Activated T-helper 9 cell treated with anti-CD3 and anti-CD28 coated beads, Interleukin-2, amount 50 U/mL, for 16 hours (primary cell): ENCODE measurements at places on chromosomes 6 and 20.
A peak's percentile ranks its signal among the peaks of the same experiment; 100 is the strongest.

GRCh38 chr6:76866091-76866915 lies 597.0 kb downstream of the HTR1B start:
- no peak for DNase-seq

DNA sequence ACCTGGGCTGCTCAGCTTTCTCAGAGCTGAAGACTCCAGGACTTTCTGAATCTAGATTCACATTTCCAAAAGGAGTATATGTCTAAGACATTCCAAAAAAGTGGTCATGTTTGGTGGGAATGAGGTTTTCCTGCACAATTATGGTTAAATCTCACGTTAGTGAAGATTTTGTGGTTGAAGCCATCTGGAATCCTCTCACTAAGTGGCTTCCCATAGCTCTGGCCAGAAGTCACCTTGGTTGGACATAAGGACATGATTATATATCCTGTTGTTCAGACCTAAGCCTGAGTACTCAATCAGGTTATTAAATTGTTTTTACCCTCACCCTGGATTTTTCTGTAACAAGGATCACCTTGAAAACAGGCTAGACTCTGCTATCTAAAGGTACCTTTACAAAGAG lies 176.1 kb upstream of the PLN start:
- no peak for DNase-seq

DNA sequence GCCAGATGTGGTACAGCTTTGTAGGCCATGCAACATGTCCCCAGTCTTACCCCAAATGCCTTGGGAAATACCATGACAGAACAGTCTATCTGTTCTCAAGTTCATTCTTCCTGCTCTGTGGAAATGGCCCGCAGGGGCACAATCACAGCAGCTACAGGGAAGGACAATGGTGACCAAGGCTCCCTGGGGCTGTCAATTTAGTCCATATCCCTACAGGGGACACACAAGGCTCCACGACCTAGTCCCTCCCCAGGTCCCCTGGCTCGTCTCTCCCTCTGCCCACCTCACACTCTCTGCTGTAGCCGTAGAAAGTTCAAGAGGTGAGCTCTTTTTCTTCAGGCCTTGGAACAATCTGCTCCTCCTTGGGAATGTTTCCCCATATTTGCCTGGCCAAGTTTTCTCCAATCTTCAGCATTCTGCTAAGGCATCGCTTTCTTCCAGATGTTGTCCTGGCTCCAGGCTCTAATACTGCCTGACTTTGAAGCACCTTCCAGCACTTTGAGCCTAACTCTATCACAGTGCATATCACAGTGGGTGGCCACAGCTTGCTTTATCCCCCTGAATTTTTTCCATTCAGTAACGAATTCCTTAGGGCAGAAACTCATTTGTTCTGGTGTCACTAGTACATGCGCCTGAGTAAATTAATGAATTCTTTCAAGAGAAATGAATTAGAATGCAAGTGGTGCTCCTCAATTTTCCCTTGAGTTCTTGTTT lies 92.6 kb downstream of the MAP3K7 start:
- no peak for DNase-seq

DNA sequence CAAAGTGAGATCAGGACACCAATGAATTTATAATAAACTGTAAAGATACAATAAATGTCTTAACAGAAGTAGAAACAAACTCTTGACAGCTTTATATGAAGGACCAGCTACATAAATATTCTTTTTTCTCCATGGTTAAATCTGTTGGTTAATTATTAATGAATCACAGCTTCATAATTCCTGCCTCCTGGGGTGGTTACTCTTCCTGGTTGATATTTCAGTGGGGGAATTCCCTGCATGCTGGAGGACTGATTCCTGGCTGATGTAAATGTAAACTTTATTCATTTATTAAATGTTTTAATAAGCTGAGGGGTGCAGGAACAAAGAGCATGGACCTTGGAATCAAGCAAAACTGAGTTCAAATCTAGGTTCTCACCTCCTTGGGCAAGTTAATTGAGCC lies 16.2 kb upstream of the RCAN2 start:
- DNase-seq: no peak

GRCh38 chr20:48236000-48236970 lies 451.0 kb upstream of the SULF2 start:
- no peak for DNase-seq

DNA sequence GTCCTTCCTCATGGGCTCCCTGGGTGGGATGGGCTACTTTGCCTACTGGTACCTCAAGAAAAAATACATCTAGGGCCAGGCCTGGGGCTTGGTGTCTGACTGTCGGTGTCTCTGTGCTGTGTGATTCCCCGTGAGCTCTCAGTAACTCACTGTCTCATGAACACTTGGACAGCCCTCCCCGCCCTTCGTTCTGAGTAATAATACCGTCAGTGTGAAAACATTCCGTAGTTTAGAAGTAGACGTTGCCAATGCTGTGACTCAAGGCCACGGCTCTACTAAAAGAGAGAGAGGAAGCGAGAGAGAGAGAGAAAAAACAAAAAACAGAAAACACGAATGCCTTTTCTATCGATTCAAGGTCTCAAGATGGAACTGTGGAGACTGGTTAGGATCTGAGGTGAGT lies 31.8 kb downstream of the FITM2 start:
- no peak for DNase-seq

DNA sequence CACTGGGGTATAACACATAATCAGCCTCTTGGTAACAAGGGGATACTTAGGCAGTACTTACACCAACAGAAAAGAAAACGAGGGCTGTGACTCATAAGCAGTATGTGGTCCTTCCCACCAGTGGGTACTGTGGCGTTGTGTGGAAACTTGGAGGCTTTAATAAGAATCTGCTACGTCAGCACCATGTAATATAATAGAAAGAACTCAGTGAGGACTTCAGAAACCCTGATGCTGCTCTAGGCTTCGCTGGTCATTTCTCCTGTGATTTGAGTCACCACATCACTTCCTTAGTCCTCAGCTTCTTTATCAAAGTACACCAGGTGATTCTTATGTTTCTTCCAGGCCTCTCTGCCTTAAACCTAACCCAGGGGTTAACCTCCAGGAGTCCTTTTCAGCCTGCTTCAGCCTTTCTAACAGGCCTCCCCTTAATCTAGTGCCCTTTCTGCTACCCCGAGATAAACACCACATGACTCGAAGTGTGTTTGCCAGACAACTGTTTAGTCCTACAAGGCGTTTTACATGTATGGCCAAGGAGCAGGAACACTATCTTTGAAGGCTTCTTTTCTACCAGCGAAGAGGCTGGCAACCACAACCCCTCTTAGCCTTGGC lies 68.5 kb downstream of the FYN start:
- peak; percentile 55 for DNase-seq

DNA sequence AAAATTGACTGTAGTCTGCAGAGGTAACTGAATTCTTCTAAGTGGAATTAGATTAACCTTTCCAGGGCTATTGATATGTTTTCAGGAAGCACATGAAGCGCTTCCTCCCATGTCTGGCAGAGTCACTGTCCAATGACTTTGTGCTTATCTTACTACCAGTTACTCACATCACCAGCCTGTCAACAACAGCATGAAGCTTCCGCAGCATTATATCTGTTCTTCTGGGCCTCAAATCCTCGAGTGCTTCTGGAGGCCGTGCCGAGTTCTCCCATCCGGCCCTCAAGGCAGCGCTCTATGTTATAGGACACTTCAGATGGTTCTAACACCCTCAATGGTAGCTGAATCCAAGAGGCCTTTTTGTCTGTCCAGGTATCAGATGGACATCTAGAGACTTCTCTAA lies 33.2 kb downstream of the PSMG4 start:
- DNase-seq: no peak

- DNase-seq: no peak
Measured at GRCh38 chr6:6744551-6744950, 156.0 kb downstream of the LY86 start.

- no peak for DNase-seq
Measured at GRCh38 chr6:100266494-100267401, 198.0 kb downstream of the SIM1 start.

- DNase-seq: no peak
Measured at GRCh38 chr20:24066076-24066700, 77.6 kb upstream of the GGTLC1 start.

- DNase-seq: no peak
Measured at GRCh38 chr6:124990988-124991387, 28.8 kb downstream of the RNF217 start.
